GM04504 (cell line): ENCODE measurements at places on chromosomes 4 and X.

GRCh38 chrX:3320471-3321046, 25.9 kb downstream of the MXRA5 start:
- DNase-seq = no peak

- no peak for DNase-seq
Observed at GRCh38 chr4:180832073-180832472, 1411.1 kb upstream of the TENM3 start.

GRCh38 chr4:8791609-8792008, 80.0 kb downstream of the HMX1 start:
- DNase-seq = no peak

- DNase-seq = no peak
Observed at GRCh38 chr4:184460499-184461285, 13.7 kb downstream of the IRF2 start.

DNA sequence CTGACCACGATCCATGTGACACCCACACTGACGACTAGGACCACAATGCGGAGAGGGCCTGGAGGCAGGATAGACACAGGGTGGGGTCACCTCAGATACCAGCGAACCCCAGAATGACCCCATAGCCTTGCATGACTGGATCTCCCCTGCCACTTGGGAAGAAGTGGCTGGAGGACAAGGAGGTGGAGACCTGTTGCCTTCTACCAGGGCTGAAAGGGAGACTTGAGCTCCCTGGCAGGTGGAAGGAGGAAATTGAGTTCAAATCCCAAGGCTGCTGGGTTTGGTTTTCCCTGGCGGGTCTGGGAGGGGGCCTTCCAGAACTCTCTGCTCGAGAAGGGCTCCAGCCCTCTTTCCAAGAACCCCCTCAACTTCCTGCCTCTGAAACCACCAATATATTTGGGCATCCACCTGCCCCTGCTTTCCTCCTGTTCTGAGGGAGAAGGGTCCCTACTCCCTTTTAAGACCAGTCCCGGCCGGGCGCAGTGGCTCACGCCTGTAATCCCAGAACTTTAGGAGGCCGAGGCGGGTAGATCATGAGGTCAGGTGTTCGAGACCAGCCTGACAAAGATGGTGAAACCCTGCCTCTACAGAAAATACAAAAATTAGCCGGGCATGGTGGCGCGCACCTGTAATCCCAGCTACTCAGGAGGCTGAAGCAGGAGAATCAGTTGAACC, 3.0 kb downstream of the FAM3A start:
- DNase-seq = no peak

DNA sequence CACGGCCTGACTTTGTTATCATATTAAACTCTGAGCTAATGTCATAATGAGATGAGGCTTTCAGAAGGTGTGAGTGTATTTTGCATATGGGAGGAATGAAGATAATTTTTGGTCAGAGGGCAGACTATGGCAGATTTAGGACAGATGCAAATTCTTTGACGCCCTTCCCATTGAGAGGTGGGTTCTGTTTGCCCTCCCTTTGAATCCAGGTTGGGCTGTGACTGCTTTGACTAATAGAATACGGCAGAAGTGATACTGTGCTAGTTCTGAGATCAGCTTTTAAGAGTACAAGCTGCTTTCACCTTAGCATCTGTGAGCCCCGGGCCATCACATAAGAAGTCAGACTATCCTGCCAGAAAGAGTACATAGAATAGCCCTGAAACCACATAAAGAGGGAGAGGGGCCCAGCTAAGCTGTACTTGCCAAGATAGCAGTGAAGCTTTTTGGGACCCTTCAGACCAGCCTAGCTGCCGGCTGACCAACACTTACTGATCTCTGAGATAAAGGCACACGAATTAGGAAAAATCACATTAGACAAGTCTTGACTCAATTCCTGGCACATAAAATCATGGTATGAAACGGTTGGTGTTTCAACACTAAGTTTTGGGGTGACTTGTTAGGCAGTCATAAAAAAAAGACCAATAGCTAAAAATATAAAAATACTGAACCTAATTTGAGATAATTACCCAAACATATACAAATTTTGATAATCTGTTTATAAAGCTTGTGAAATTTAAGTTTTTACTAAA, 166.7 kb upstream of the SH3RF1 start:
- no peak for DNase-seq

- DNase-seq = no peak
Observed at GRCh38 chr4:184575306-184575705, 73.9 kb downstream of the CASP3 start.

DNA sequence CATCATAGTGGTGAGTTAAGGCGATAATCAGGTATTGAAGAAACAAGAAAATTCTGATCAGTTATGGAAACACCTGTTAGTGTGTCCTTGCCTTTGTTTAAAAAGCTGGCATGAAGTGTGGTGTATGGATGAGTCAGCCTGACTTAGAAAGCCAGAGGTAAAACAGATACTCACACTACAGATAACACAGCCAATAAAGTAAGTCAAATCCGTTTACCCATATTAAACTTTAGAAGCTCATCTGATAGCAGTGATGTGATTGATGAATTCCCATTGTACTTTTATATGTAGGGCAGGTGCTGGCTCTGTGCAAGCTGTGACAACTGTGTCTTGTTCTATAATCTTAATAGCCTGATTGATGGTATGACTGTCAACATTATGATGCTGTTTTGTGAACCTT, 1392.7 kb upstream of the IGFBP7 start:
- DNase-seq = no peak

DNA sequence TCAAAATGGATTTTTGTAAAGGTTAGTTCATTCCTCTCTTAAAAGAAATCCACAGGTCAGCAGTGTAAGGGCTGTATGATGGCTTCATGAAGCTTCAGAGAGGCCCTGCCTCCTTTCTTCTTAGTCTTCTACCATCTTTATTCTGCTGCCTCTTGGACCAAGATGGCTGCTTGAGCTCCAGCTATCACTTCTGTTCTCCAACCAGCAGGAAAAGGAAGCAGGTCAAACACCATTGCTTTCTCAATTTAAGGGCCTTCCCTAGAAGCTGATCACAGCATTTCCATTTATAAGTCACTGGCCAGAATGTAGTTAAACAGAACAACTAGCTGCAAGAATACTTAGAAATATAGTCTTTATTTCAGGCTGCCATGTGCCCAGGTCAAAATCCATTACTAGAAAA, 336.8 kb upstream of the KLF3 start:
- no peak for DNase-seq

GRCh38 chrX:126836186-126836585, 16.7 kb downstream of the PRR32 start:
- DNase-seq = no peak

DNA sequence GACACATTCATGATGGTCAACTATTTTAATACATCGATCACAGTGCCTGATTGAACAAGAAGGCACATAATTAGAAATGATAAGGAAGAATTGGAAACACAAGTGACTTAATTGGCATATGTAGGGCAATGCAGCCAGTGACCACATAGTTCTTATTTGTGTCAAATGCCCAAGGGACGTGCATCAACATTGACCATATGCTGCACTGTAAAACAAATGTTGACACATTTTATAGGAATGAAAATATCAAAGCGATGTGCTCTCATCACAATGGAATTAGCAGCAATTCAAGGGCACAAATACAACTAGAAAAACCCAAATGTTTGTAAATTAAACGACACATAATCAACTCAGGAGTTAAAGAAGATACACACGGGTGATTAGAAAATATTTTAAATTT, 948.3 kb upstream of the PRKX start:
- DNase-seq = no peak

GRCh38 chrX:104618106-104618895, 52.3 kb downstream of the IL1RAPL2 start:
- no peak for DNase-seq

- DNase-seq = no peak
Observed at GRCh38 chrX:18065956-18066355, 154.7 kb downstream of the BEND2 start.

- no peak for DNase-seq
Observed at GRCh38 chr4:61212788-61213187, 12.7 kb downstream of the ADGRL3 start.

DNA sequence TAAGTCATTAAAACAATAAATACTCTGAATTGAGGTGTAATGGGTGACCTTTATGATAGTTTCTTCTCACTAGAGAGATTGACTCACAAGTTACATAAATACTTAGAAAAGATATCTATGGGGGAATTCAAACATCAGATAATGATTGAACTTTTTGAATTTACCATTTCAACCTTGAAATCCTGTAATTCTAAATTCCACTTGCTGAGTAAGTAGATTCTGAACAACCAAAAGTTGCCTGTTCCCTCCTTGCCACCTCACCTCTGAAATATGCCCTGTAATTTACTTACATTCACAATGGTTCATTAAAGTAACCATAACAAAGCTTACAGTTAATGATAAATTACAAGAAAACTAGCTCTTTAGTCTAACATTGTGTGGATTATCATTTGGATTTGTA, 43.3 kb upstream of the SLC39A8 start:
- DNase-seq = no peak

- DNase-seq = no peak
Observed at GRCh38 chrX:103831342-103831802, 685 bp downstream of the RAB9B start.

- DNase-seq = no peak
Observed at GRCh38 chr4:78552389-78553042, 946 bp downstream of the ANXA3 start.
